ENCODE measurements at places on chromosomes 12 and 14.
A peak's percentile ranks its signal among the peaks of the same experiment; 100 is the strongest.

DNA sequence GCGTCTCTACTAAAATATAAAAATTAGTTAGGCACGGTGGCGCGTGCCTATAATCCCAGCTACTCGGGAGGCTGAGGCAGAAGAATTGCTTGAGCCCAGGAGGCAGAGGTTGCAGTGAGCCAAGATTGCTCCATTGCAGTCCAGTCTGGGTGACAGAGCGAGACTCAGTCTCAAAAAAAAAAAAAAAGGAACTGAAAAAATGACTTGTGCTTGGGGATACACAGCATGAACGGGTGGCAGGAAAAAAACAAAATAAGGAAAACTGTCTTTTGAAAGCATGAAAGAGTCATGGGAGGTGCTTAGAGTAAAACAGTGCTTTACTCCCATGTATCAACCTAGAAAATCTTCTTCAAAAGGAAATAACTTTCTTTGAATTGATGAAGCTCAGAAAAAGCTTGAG lies 80.8 kb downstream of the TMTC1 start:
- DNase-seq: no peak

DNA sequence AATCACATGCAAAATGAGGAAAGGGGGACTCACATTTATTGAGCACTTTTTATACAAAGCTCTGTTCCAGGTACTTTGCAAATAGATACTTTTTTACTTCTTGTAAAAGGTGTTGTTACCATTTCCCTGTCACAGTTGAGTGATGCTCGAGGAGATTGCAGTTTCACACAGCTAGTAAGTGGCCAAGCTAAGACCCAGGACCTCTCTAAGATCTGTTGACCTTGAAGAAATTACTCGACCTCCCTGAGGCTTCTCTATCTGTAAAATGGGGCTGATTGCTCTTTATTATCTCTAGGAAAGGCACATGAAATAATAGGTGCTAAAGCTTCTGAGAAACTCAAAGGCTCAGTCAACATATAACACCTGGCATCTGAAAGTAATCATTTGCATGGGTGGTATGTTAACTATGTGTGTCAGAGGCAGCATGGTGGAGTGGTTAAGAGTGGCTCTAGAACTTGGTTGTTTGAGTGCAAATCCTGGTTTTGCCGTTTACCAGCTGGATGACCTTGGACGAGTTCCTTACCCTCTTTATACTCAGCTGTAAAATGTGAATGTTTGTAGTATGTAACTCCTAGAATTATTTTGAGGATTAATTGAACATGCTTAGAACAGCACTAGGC lies 41.5 kb downstream of the IFT81 start:
- no peak for DNase-seq

DNA sequence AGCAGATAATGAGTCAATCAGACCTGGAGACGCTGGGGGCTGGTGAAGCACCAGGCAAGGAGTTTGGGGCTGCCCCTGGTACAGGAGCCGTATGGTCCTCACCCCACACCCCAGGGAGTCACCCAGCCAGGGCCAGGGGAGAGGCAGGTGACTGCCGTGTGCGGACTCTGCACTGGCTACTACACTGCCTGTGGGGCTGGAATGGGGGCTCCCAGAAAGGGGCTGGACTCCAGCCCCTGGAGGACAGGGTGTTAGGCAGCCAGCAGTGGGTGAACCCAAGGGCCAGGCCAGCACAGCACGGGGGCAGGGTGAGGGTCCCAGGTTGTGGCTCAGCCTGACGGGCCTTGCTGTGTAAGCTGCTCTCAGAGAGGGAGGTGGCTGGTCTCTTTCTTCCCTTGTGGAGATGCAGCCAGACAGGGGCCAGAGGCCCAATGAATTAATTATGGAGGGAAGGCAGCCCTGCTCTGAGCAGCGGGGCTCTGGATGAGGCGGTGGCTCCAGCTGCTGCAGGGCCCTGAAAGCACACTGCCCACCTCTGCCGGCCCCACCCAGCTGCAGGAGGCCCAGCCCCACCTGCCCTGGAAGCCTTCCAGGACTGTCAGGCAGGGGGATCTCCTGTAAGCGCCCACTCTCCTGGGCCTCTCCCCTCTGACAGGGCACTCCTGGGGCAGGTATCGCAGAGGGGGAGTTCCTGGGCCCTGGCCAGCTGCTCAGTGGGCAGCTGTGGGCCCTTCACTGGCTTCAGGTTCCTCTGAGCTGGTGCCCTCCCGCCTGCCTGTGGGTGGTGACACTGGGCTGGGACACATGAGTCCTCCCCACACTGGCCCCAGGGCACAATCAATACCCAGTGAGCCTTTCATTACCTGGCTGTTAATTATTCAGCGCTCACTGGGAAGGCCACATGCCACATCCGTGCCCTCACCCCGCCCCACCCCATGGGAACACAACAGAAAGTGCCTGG lies 142.5 kb upstream of the C14orf180 start:
- DNase-seq: no peak

DNA sequence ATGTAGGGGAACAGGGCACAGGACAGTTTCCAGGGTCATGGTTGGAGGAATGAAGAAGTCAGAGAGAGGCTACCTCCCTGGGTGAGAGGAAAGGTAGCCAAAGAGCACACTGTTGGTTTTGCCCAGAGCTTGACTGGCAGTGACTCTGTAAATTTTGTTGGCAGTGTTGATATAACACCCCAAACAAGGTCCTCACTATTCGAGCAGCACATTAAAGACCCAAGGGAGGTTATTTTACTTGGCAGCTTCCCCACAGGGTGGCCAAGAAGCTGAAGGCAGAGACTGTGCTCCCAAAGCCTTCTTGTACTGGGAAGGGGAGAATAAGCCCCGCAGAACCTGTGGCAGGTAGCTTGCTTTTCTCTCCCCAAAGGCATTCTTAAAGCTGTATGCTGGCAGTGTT lies 40.6 kb downstream of the WSCD2 start:
- DNase-seq: no peak

DNA sequence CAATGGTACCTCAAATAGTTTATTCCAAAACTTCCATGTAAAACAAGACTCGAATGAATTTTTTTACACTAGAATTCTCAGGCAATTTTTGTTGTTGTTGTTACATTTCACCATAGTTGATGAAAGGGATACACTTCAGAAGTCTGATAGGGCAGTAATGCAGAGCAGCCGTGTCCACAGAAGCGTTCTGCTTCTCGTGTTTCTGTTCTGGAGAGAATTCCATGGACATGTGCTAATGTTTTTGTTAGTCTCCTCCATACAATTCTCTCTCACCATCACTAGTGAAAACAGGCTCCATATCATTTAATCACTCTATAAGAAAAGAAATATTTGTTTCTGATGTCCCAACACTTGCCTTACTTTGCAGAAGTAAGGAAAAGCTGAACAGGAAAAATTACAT lies 606.1 kb downstream of the SLC16A7 start:
- no peak for DNase-seq

- DNase-seq: no peak
Observed at GRCh38 chr14:92998946-92999345, 76.0 kb downstream of the CHGA start.

DNA sequence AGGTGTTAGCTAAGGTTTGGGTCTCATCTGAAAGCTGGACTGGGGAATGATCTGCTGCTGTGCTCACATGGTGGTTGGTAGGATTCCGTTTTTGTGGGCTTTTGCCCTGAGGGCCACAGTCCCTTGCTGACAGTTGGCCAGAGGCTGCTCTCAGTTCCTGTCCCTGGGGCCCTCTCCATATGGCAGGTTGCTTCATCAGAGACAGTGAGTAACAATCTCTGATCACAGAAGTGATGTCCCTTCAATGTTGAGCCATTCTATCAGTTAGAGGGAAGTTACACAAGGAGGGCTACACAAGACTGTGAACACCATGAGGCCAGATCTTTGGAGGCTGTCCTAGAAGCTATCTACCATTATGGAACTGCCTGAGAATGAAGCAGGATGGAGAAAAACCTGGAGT lies 137.2 kb downstream of the AACS start:
- no peak for DNase-seq

DNA sequence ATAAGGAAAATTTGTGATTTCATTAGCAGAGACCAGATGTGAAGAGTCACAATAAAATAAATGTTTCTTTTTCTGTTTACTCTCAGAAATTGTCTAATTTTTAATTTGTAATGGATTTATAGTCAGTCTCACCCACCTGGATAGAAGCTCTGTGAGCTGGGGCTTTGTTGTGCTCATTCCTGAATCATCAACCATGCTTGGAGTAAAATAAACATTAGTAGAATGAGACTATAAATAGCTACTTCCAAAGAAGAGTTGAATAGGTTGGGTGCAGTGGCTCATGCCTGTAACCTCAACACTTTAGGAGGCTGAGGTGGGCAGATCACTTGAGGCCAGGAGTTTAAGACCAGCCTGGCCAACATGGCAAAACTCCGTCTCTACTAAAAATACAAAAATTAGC lies 185.3 kb upstream of the FBXO33 start:
- DNase-seq: no peak

DNA sequence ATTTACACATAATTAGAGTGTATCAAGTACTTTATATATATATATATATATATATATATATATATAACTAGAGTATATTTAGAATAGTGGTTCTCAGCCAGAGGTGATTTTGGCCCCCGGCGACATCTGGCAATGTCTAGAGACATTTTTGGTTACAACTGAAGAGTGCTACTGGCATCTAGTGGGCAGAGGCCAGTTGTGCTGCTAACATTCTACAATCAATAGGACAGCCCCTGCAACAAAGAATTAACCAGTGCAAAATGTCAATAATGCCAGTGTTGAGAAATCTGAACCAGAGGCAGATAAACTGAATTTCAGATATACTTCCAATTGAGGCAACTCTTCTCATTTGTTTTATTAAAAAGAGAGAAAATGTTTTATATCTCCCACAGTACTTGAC lies 8.9 kb downstream of the GTF2A1 start:
- DNase-seq: no peak

DNA sequence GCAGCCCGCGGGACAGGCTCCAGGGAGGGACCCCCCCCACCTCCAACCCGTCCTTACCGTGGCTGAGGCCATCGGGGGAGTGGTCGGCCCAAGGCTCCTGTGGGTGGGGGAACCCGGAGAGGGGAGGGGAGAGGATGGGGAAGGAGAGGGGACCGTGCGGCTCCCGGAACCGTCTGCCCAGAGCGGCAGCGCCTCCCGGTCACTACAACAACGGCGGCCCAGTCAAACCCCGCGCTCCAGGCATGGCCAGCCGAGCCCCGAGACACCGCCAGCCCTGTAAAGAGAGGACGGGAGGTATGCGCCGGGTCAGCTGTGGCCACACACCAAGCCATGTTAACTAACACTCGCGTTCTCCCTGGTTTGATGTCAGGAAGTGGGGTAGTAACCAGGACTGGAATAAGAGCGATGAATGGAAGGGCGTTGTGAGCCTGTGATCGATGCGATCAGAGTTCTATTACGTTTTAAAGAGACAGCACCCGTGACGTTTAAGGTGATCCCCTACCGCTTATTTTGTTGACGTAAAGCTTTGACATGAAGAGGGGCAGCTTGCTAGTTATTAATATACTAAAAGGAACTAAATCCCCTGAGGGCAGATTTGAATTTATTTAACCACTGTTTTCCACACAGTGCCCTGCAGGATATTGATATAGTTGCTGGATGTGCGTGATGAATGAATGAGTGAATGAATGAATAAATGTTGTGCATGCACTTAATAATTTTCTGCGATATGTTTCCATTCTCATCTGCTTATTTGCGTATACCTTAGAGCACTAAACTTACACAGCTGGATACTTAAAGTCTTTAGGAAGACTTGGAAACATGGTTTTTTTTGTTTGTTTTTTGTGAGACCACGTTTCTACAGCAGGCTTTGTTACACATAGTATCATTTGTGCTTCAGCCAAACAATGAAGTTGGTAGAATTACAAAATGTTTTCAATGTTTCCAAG lies at the start of gene POC1B:
Gene POC1B (minus strand): TSS at position 224 of the 947 bp plus-strand sequence. CDS start 152 bp downstream, at position 72.
- peak; percentile 38 for DNase-seq

DNA sequence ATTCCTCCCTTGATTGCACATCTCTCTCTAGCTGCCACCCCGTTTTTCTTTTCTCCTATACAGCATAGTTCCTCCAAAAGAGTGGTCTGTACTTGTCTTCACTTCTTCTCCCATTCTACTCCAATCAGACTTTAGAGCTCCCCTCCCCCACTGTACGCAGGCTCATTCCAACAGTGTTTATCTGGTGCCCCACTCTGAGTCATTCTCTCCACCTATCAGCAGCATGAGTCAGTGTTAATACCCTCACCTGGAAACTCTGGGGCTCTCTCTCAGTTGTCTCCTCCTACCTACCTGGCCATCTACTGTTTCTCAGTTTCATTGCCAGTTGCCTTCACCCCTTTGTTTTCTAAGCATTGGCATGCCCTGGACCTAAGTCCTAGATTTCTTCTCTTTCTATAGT lies 175.1 kb upstream of the ARHGAP5 start:
- no peak for DNase-seq

DNA sequence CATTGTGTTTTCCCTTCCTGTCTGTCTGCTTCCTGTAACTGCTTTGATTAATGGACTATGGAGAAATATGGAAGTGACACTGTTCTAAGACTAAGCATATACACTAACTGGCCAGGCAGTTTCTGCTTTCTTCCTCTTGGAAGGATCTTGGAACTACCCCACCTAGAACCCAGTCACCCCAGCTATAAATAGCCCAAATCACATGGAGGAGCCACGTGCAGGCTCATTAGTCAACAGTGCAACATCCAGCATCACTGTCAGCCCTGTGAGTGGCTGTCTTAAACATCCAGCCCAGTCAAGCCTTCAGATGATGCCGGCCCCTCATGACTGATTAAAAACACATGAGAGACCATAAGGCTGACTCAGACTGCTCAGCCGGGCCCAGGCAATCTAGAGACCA lies 39.2 kb downstream of the BCAT1 start:
- no peak for DNase-seq

DNA sequence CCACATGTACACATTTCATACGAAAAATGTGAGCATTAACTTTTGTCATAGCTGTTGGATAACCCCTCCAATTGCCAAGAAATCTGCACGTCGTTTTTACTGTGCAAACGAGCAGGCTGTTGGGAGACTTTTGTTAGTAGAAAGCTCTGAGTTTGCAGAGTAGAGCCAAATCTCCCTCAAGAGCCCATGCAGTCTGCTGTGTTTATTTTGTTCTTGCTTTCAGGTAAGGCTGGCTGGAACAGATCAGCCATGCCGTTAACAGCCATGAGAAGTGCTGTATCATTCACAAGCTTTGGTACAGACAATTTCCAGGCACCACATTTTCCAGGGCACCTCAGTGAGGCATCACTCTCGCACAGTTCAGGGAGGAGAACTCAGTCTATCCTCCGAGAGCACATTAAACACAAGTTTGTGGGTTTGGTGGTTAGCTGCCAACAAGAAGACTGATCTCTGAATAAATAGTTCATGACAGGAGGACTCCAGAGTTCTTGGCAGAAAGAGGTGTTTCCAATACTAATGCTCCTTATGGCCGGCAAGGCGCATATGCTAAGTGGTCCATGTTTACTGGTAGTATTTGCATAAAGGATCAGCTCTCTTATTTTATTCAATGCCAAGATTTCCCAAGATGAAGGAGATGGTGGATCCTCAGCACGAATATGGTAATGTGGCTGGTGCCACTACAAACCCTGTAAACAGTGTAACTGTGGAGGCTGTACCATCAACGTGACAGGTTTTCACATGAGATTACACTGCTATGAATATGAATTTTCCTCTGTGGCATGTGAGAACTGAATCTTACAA lies 30.3 kb upstream of the PELI2 start:
- no peak for DNase-seq

Data from stimulated activated CD8-positive, alpha-beta memory T cell treated with anti-CD3 and anti-CD28 coated beads, Interleukin-15, amount 100 ng/mL, for 4 hours (primary cell).